ENCODE measurements at places on chromosomes 4 and X. TPM values are rescaled to one million over a fixed set of nuclear protein-coding genes. Genes with fewer than 3 reads are reported as not detected.

DNA sequence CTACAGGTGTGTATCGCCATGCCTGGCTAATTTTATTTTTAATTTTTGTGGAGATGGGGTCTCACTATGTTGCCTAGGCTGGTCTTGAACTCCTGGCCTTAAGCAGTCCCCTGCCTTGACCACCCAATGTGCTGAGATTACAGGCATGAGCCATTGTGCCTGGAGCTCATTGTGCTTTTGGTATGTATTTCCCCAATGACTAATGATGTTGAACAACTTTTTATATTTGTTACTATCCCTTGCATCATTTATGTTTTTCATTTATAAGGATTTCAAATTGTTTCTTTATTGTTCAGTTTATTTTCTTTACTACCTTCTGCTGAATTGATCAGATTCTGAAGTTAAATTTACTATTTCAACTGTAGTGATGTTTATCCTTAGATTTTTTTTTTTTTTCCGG is 199.7 kb downstream of the CEP135 start:
- DNase-seq: no peak
- no peak overlapping the region for H3K27ac ChIP-seq
- H3K27me3 ChIP-seq: no peaks in the 10 kb centered on the region
- H3K4me1 ChIP-seq: no peaks in the 10 kb centered on the region
- H3K36me3 ChIP-seq: no peaks in the 10 kb centered on the region

DNA sequence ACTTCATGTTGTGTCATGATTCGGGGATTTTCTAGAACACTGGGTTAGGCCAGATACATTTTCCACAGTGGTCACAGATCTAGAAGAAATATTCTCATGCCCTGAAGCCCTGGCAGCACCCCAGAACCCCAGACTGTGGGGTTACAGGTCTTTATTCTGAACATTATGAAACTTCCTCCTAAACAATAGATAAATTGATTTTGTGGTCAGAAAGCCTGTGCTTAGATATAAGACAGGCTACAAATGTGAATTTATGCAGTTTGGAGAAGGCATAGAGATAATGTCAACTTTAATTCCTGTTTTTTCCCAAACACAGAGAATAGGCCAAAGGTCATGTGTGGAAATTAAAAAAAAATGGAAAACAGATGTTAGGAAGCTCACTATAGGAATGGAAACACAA is 492.9 kb downstream of the SPRY1 start:
- H3K27me3 ChIP-seq: no peaks in the 10 kb centered on the region
- no peak for DNase-seq
- H3K36me3 ChIP-seq: no peaks in the 10 kb centered on the region
- H3K4me3 ChIP-seq: no peak overlapping the region

- DNase-seq: no peak
- H3K4me3 ChIP-seq: no peak overlapping the region
- no peaks in the 10 kb centered on the region for H3K27me3 ChIP-seq
- no peaks in the 10 kb centered on the region for H3K4me1 ChIP-seq
These were observed 282.7 kb upstream of the TAPT1 start for GRCh38 chr4:16508968-16509367.

Gene NMU
- total RNA-seq: not detected

DNA sequence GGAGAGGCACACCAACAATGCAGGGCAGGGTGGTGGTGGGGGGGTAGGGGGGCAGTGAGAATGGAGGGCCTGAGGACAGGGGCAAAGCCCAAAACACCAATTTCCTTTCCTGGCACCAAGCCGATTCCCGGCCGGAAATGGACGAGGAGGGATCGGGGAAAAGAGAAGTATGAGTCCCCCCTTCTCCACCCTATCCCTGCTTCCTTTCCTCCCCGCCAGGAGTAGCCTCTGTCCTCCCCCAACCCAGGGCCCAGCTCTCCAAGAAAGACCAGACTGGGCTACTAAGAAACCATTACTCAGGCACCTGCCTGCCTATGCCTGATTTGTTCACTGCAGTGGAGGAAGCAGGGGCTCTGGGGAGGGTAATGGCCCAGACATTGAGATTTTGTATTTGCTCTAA is 402 bp downstream of the CCDC120 start:
- H3K27me3 ChIP-seq: no peaks in the 10 kb centered on the region
- no peak overlapping the region for H3K27ac ChIP-seq
- H3K4me3 ChIP-seq: no peak overlapping the region
- no peaks in the 10 kb centered on the region for H3K4me1 ChIP-seq
- no peak for DNase-seq
- no peaks in the 10 kb centered on the region for H3K36me3 ChIP-seq

- H3K27ac ChIP-seq: no peak overlapping the region
- H3K36me3 ChIP-seq: no peaks in the 10 kb centered on the region
- peak; percentile 66 for DNase-seq
- no peak overlapping the region for H3K4me3 ChIP-seq
- no peaks in the 10 kb centered on the region for H3K27me3 ChIP-seq
These were observed 1.7 kb upstream of the AFAP1 start for GRCh38 chr4:7941111-7941964.

Data from sigmoid colon (tissue), 7 donors.